ENCODE measurements at places on chromosomes 12 and 14.

DNA sequence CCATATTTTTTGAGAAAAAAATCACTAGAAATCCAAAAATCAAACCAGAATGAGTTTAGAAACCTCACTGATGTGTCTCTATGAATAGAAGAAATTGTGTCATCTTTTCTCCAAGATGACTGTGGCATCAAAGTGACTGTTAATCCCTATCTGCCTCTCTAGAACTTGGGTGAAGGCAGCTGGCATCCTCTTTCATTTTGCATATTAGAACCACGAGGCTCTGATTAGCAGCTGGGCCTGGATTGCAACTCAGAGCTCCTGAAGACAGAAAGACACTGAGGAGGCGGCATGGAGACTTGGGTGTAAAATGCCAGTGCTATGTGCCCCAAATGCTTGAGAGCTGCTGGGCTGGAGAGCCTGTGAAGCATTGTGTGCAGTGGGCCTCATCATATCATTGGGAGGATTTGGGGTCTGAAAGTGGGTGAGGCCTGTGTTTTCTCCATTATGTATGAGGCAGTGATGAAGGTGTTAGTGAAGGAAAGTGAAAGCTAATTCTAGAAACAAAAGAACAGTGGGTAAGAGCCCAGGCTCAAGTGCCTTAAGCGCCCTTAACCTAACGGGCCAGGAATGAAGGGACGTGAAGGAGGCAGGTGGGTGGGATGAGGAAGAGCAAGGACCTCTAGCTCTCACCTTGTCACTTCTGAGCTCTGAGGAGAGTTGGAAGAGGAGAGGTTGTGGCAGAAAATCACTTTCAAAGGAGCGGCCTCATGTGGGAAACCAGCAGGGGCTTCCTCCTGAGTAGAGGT is 26.2 kb downstream of the NKX2-8 start:
- DNase-seq, result no peak

GRCh38 chr14:74697976-74698375 is 14.9 kb downstream of the AREL1 start:
- no peak for DNase-seq

DNA sequence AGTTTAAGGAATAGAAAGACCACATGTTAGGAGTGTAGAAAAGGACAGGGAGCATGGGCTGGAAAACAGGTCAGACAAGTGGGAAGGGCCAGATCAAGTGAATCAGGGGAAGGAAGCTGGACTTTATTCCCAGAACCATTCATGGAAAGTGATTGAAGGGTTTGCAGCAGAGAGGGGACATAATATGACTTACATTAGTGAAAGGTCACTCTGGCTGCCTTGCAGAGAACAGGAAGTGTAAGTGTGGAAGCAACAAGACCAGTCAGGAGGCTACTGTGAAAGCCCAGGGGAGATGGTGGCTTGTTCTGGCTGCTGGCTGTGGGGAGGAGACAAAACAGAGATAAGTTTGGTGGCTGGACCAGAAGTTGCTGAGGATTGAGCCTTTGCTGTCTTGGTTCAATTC is 69.1 kb downstream of the VCPKMT start:
- DNase-seq, result no peak

- DNase-seq, result no peak
Measured at GRCh38 chr12:111448846-111449790, 43.4 kb downstream of the SH2B3 start.

GRCh38 chr14:78950649-78951048 is 780.5 kb downstream of the NRXN3 start:
- DNase-seq, result no peak

- no peak for DNase-seq
Measured at GRCh38 chr12:25995906-25996305, 37.4 kb downstream of the RASSF8 start.

DNA sequence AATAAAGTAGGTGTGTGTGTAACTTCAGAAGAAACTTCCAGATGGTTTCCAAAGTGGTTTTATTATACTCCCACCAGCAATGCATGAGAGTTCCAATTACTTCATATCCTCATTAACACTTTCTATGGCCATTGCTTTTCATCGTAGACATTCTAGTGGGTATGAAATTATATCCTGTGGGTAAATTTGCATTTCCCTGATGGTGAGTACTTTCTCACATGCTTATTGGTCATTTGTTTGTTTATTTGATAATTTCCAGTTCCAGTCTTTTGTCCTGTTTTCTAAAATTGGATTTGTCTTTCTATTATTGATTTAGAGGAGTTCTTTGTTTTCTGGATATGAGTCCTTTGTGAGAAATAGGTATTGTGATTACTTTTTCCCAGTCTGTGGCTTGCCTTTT is 70.9 kb downstream of the PRKCH start:
- DNase-seq, result no peak

GRCh38 chr14:63725786-63726460 is 1.9 kb downstream of the SGPP1 start:
- DNase-seq, result no peak

GRCh38 chr12:56128670-56129205 is 671 bp downstream of the ESYT1 start:
- no peak for DNase-seq

GRCh38 chr12:95141310-95141709 is 67.9 kb upstream of the NR2C1 start:
- no peak for DNase-seq

GRCh38 chr12:39224971-39225370 is 217.9 kb downstream of the KIF21A start:
- DNase-seq, result no peak

DNA sequence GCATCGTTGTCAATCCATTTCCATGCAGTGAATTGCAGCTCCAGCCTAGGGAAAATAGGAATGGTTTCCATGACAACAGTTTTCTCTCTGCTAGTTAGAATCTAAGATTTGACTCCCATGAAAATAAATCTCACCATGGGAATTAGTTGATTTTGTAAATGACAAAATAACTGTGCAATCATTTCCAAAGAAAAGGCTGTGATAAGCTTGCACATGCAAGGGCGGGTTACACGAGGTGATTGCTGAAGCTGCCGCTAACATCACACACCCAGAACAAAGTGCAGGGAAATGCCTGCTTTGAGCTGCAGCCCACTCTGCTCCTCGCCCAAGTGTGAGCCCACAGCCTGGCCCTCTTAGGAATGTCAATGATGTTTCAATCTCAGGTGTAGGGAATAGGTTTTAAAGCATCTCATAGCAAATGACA is 53.8 kb downstream of the TRIM9 start:
- DNase-seq, result no peak

DNA sequence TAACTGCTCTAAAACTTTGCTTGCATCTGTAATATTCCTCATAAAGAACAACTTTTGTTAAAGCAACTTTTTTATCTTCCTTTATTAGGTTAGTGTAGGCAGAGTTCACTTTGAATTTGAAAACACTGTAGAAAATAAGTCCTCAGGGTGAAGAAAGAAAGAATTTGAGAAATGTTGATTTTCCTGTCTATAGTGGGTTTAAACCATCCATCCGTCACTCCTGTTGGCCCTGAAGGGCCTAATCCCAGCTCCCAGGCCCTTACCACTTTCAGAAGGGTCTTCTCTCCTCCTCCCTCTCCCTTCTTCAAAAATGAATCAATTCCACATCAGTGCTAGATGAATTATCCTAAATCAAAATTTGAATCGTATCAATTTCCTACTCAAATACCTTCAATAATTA is 4.9 kb upstream of the SLC2A3 start:
- no peak for DNase-seq

DNA sequence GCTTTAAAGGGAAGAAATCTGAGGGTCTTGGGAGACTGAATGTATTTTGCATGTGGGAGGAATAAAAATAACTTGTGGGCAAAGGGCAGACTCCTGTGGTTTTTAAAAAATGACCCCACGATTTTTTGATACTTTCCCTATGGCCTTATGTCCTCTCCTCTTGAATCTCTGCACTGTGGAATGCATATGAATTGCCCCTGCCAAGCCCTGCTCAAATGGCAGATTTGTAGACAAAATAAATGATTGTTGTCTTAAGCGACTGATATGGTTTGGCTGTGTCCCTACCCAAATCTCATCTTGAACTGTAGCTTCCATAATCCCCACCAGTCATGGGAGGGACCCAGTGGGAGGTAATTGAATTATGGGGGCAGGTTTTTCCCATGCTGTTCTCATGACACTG is 223.8 kb downstream of the DACT1 start:
- DNase-seq, result no peak

- no peak for DNase-seq
Measured at GRCh38 chr14:74705613-74706500, 7.0 kb downstream of the AREL1 start.
